ENCODE measurements at places on chromosomes 5 and 9.

DNA sequence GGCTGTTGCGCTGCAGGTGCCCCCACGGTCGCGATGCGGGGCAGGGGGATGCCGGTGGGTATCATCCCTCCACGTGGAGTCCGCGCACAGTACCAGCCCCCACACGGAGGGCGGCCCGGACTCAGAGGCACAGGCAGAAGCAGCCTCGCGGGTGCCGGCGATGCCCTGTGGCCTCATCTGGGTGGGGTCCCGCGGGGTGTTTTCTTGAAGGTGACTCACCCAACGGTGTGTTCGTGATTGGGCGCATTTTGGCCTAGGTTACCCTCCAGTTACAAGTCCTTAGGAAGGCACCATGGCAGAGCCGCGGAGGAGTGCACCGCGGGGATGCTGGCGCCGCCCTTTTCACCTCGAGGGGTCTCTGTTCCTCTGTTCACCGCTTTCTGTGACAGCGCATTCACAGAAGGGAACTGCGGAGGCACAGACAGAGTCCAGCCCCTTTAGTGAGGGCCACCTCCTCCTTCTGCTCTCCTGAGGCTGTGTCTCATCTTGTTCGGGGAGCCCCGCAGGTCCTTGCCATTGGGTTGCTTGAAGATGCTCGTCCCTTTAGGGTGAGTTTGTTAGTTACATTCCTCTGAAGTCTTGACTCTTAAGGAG is 21.6 kb upstream of the EXOC3 start:
- no peak for DNase-seq

GRCh38 chr5:177576169-177576568 is 15.8 kb upstream of the TMED9 start:
- DNase-seq, result no peak

DNA sequence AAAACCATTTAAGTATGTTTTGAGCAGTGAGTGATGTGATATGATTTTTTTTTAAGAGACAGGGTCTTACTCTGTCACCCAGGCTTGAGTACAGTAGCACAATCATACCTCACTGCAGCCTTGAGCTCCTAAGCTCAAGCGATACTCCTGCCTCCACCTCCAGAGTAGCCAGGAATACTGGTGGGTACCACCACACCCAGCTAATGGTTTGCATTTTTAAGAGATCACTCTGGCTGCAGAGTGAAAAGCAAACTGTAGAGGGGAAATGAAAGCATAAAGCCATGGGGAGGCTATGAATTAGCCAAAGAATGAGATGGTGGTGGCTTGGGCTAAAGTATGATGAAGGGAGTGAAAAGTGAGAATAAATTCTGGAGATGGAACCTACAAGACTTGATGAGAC is 199.1 kb downstream of the HINT1 start:
- no peak for DNase-seq

DNA sequence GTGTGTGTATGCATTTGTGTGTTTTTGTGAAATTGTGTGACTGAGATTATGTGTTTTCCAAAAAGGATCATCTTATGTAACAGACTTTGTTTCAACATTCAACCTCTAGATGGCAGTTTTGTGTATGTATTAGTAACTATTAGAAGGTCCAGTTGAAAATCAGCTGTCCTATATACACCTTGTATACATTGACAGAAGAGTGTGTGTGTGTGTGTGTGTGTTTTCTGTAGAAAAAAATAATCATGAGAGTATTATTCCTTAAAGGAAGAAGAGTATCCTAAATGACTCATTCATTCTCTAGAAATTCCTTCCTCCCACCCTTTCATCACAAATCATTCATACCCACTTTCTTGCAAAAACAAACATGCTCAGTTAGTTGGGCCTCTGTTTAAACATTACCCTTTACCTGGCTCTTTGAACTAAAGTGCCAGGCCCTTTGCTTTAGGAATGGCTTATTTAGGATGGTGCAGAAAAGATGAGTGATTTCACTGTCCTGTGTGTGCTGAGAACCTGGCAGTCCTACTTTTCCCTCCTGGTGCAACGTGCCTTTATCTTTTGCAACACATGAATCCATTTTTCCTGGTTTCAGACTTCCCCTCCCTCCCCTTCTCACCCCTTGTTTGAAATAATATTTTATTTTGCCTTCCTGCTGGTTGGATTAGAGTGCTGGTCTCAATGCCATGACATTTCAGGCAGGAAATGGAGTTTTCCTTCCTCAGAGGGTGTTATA is 152.2 kb downstream of the ARHGAP26 start:
- DNase-seq, result peak; percentile 88

GRCh38 chr5:172695232-172696054 is 54.4 kb downstream of the NEURL1B start:
- DNase-seq, result no peak
